ENCODE measurements at places on chromosomes 4 and X.

DNA sequence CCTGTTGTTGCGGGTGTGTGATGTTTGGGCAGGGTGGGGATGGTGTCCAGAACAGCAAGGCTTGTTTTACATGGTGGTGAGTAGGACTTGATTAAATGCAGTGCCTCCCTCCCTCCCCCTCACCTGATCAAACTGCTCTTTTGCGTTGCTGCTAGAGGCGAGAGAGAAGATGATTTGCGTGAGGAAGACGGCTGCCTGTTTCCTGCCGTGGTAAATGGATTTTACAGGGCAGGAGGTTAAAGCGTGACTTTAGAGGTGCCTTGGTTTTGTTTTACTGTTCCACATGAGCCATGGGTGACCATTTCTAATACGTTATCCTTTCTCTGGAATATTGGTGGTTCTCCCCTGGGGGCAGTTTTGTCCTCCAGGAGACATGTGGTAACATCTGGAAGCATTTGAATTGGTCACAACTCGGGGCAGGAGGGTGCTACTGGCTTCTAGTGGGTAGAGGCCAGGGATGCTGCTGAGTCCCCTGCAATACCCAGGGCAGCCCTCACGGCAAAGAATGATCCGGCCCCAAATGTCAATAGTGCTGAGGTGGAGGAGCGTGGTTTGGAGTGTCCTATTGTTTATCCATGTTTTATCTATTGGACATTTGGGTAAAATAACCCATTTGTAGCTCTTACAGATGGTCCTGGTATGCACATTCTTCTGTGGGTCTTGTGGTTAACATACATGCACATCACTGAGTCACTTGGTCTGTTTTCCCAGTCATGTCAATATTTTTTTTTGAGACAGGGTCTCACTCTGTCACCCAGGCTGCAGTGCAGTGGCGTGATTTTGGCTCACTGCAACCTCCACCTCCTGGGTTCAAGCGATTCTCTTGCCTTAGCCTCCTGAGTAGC, 73.7 kb downstream of the SHROOM2 start:
- peak; percentile 69 for DNase-seq

DNA sequence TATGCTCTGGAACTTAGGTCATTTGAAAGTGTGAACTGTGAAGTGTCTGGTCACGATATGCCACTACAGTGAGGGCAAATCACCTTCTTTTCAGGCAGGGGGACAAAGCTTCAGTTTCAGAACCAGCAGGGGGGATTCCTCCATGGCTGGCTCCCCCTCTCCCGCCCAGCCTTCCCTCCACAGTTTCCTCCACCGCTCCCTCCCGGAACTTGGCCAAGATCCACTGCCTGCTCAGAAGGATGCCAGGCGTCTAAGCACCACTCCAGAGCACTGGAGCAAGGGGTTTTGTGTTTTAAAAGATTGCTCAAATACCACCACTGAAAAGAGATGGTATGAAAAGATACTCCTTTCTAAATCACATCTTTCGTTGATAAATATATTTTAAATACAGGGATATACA, 126.9 kb downstream of the ELOVL6 start:
- no peak for DNase-seq

DNA sequence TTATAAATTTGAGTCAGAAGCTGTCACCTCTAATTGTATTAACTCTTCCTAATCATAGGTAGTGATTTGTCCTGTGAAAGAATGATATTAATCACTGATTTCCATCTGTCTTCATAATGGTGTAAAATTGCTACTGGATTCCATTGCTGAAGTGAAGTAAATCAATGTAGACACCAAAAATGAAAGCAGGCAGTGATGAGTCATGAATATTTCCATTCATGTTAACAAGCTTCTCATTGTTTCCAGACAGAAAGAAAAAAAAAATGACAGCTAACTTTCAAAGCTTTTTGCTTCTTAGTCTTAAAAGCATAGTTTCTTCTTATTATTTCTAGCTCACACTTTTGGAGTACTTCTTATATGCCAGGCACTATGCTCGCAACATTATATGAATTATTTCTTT, 21.5 kb downstream of the FAM114A1 start:
- peak; percentile 88 for DNase-seq

GRCh38 chr4:13093170-13093569, 391.0 kb downstream of the RAB28 start:
- no peak for DNase-seq

DNA sequence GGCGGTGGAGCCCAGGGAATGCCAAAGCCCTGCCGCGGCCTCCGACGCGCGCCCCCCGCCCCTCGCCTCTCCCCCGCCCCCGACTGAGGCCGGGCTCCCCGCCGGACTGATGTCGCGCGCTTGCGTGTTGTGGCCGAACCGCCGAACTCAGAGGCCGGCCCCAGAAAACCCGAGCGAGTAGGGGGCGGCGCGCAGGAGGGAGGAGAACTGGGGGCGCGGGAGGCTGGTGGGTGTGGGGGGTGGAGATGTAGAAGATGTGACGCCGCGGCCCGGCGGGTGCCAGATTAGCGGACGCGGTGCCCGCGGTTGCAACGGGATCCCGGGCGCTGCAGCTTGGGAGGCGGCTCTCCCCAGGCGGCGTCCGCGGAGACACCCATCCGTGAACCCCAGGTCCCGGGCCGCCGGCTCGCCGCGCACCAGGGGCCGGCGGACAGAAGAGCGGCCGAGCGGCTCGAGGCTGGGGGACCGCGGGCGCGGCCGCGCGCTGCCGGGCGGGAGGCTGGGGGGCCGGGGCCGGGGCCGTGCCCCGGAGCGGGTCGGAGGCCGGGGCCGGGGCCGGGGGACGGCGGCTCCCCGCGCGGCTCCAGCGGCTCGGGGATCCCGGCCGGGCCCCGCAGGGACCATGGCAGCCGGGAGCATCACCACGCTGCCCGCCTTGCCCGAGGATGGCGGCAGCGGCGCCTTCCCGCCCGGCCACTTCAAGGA, at the start of gene FGF2:
Gene FGF2, plus strand, starts transcription at position 279 of the 705 bp plus-strand sequence. Its CDS starts 344 bp downstream, at position 623.
- peak; percentile 61 for DNase-seq

DNA sequence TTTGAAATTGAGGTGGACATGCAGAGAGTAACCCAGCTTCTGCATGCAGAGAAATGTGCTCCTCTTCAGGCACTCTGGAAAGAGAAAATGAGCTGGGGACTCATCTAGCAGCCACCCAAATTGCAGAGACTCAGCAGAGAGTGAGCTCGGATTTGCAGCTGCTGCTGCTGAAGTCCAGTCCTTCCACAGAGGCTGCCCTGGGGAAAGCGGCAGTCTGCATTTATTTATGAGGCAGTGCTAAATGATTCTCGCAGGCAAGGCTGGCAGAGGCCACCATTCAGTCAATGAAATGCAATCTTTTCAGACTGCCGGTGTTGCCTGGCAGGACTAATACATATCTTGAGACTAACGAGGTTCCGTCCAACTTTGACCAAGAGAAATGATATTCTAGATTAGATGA, 404.8 kb downstream of the NLGN4X start:
- DNase-seq, result no peak

- no peak for DNase-seq
These were observed 99.4 kb upstream of the RASGEF1B start for GRCh38 chr4:81571105-81571504.

Data from M059J (cell line).